Stimulated activated CD4-positive, alpha-beta T cell treated with anti-CD3 and anti-CD28 coated beads, Interleukin-4, amount 100 ng/mL, for 1 hour (primary cell): ENCODE measurements at places on chromosomes 4 and X.
A peak's percentile ranks its signal among the peaks of the same experiment; 100 is the strongest.

DNA sequence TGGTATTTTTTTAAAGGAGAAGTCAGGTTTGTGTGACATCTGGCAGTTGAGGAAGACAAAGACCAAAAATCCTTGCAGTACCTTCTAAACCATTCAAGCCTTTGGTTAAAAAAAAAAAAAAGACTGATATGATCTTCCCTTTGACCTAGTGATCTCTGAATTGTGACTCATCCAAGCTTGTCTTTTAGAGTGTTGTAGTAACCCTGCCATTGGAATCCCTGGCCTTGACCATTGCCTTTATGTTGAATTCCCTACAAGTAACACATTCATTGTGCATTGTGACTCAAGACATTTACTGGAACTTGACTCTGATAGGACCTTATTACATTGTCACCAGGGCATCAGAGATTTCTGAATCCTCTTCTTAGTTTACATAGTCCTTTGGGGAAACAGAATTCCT lies 1469.0 kb downstream of the TECRL start:
- no peak for DNase-seq

DNA sequence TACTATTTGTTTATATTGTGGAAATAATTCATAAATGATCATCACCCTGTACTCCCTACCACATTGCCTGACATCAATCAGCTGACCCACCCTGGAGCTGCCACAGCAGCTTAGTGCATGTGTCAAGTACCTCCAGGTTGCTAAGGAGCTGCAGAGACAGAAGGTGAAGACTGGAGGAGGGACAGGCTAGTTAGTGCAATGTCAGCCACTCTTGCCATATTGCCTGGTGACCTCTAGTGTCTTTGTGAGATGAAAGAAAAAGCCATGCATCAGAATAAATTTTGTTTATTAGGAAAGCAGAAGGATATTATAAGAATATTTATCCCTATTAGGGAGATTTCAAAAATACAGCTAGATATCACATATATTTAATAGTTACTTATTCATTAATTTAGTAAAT lies 243.9 kb upstream of the FAT4 start:
- no peak for DNase-seq

DNA sequence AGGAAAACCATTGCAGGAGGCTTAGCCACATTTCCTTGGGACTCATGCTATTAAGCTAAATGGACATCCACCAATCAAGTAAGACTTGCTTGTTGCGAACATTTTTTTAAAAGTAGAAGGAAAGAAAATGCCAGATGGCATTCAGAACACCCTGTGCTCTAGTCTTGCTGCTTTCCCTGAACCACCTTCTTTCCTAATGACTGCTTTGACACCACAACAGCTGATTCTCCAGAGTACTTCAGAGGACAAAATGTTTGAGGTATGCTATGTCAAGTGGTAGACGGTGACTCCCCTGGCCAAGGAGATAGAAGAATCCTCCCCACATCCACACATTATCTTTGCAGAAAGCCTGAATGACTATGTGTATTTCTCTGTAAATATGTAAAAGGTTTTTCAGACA lies 65.4 kb downstream of the ANK2 start:
- no peak for DNase-seq

- DNase-seq = no peak
Observed at GRCh38 chr4:1511441-1512041, 105.3 kb upstream of the NKX1-1 start.

DNA sequence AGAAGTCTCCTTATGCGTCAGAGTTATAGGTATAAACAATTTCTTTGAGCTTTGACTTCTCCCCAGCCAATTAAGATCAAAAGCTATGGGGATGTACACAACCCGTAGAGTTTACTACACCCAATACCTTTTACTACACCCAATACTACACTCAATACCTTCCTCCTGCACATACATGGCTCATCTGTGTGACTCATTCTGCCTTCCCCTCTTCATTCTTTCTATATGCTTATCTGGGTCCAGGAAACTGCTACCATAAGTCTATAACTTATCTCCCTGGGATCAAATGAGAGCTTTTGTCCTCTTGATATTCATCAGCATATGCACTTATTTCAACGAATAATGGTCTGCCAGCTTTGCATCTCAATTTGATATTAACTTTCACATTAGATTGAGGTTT lies 28.2 kb downstream of the ANKRD50 start:
- DNase-seq = no peak

GRCh38 chrX:48793935-48794334 lies 7.5 kb downstream of the GATA1 start:
- no peak for DNase-seq

DNA sequence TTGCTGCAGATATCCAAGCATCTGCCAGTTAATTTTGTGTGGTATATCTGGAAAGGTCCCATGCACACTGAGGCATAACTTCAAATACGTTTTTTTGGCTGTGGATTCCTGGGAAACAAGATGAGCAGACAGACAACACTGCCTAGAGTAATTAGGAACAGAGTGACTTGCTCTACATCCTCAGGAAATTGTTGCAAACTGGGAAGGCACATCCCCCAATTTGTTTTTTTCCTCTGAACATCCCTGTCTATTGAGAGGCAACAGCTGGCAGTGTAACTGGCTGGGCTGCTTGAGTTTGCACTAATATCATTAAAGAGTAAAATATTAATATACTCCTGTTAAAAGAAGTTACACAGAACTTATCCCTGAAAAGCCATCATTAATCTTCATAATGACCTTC lies 207.7 kb upstream of the SLIT2 start:
- DNase-seq = no peak

GRCh38 chrX:111086591-111087006 lies 9.4 kb upstream of the PAK3 start:
- no peak for DNase-seq

DNA sequence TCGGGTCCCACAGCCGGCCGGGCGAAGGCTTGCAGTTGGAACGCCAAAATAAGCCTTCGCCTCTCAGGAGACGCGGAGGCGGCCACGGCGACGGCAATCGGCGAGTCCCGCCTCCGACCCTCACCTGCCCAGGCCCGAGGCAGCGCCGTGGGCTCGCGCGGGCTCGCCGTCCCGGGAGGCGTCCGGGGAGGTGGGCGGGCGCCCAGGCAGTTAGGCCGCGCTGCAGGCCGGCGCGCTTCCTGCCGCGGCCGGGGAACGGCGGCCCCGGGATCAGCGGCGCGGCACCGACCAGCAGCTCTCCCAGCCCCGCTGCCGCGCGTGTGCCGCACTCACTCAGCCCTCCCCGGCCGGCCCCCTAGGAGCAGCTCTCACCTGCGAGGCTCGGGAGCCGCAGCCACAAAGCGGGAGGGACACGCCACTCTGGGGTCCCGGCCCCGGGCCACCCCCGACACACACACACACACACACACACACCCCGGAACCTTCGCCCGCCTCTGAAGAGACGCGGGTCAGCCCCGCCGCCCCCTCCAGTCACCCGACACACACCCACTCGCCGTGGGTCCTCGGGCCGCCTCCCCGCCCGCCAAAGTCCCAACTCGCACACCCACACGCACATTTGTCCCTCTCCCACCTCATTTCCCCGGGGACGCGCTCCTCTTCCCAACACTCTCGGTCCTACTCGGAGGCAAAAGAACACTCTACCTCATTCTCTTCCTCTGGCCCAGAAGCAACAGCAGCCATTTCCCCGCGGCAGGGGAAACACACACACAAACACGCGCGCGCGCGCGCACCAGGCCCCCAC lies at the start of gene CNOT6L:
Gene CNOT6L (minus strand): TSS at position 767 of the 802 bp plus-strand sequence. CDS start 60 bp downstream, at position 707.
- DNase-seq = peak; percentile 55

- no peak for DNase-seq
Observed at GRCh38 chr4:41143311-41144039, 70.9 kb downstream of the APBB2 start.

DNA sequence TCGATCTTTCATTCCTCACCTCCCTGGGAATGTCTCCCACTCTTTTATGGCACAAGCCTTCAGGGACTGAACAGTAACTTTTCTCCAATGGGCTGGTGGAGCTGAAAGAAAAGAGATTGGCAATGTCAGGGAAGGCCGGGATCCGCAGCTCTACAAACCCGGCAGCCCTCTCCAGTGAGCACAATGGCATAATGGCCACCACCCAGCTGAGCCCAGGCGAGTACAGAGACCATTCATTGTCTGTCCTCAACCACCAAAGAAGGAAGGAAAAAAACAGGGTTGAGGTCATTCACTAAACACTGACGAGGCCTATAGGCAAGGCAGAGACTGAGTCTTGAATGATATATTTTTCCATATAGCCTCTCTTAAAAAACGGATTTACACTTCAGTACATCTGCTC lies 3.6 kb downstream of the GEMIN8 start:
- no peak for DNase-seq

GRCh38 chr4:9898596-9899305 lies 117.3 kb downstream of the DRD5 start:
- no peak for DNase-seq

DNA sequence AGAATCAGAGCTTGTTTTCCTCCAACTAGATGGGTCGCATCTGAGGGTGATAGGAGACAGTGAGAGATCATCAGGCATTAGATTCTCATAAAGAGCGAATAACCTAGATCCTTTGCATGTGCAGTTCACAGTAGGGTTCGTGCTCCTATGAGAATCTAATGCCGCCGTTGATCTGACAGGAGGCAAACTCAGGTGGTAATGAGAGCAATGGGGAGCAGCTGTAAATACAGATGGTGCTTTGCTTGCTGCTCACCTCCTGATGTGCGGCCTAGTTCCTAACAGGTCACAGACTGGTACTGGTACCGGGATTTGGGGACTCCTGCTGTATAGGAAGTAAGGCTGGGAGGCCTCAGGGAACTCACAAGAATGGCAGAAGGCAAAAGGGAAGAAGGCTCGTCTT lies 276.5 kb downstream of the FAT4 start:
- no peak for DNase-seq

- DNase-seq = no peak
Observed at GRCh38 chrX:153793291-153793690, 884 bp downstream of the IDH3G start.

- DNase-seq = no peak
Observed at GRCh38 chr4:141019768-141020167, 113.5 kb downstream of the RNF150 start.

DNA sequence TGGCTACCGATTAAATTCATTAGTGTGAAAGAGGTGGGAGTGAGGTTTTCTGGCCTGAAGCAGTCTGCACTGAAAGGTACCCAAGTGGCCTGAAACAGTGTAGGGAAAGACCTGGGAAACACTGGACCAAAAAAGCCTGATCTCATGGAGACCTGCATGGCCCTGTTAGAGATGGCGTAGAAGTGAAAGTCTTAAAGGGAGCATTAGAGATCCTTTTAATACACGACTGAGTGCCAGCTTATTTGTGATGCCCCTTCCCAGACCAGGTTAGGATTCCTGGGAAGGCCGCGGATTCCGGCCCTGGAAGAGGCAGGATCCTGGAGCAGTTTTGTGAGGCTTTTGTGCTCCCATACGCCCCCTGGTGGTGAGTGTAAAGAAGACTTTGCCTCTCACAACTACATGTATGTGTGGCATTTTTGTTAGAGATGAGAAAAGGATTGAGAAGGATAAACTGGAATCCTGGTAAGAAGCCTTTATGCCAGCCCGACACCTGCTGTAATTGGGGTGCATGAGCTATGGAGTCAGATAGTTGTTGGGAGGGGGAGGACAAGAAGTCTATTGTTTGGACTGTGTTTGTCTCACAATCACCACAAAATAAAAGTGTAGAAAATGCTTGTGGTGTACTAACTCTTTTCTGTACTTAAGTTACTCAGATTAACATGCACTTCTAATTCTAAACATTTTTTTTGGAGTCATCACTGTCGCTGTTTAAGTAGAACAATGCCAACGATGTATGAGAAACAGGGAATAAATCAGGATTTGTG lies 54.0 kb downstream of the JADE1 start:
- peak; percentile 65 for DNase-seq

DNA sequence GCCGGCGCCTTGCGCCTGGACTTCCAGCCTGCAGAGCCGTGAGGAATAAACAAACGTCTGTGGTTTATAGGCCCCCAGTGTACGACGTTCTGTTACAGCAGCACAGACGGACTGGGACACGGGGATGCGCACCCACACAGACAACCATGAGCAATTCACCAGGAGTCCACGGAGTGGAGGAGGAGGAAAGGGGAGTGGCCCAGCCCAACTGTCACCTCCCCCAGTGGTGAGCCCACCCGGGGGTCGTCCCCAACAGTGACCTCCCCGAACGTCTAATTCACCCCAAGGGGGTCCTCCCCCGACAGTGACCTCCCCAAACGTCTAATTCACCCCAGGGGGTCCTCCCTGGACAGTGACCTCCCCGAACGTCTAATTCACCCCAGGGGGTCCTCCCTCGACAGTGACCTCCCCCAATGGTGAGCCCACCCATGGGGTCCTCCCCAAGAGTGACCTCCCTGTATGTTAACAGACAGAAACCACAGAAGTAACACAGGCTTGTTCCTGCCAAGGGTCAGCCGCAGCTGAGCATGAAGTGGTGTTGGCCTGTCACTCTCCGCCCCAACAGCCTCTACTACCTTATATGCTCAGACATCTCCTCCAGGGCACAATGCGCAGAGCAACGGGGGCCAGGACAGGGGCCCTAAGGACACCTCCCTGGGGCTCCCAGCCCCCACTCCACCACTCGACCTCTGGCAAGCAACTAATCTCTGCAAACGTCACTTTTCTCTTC lies 6.2 kb downstream of the GAK start:
- DNase-seq = no peak

DNA sequence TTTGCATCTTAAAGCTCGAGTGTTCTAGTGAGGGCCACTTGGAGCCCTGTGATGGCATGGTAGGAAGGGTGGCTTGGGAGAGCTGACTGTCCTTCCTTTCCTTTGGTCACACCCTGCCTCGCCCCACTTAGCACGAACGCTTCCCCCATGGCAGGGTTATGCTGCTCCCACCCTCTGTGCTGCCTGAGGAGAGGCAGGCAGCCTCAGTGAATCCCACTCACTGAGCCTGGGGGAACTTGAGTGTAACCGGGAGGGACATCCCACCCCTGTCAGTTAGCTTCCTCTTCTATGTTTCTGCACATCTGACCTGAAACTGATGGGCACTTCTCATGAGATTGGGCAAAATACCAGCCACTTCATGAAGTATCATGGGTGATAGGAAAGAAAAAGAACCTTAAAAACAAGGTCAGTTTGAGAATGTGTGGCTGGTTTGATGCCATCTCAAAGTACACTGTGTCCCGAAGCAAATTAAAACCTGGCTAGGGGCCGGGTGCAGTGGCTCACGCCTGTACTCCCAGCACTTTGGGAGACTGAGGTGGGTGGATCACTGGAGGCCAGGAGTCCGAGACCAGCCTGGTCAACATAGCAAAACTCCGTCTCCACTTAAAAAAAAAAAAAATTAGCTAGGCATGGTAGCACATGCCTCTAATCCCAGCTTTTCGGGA lies 10.1 kb downstream of the TKTL1 start:
- no peak for DNase-seq

DNA sequence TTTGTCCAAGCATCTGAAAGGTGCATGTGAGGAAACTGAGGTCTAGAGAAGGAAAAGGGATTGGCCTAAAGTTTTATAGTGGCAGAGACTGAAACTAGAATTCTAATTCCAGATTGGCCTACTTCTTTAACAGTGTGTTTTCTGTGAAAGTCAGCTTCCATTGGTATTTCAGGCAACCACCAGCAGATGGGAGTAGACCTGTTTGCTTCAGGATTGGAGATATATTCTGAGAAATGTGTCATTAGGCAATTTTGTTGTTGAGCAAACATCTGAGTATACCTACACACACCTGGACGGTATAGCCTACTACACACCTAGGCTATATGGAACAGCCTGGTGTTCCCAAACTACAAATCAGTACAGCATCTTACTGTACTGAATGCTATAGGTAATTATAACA lies 207.3 kb upstream of the RADX start:
- no peak for DNase-seq

- DNase-seq = no peak
Observed at GRCh38 chr4:185480016-185480732, 8.6 kb upstream of the CCDC110 start.

GRCh38 chr4:119748853-119749252 lies 120.2 kb upstream of the PDE5A start:
- DNase-seq = no peak
